ENCODE measurements at places on chromosomes 7 and 10.

DNA sequence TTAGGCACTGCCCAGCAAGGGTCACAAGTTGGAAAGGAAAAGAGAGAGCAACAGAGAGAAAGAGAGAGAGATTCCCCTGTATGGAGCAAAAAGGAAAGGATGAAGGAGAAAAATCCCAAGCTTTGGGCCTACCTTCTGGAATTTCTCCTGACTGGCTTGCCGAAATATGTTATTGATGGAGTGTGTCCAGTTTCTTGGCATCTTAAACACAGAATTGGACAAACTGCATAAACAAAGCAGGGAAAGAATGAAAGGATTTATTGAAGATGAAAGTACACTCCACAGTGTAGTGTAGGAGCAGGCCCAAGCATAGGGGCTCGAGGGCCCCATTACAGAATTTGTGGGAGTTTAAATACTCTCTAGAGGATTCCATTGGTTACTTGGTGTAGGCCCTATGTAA lies 627.8 kb upstream of the CNTNAP2 start:
- DNase-seq = no peak

GRCh38 chr10:13803566-13804554 lies 217.1 kb downstream of the PRPF18 start:
- no peak for DNase-seq

DNA sequence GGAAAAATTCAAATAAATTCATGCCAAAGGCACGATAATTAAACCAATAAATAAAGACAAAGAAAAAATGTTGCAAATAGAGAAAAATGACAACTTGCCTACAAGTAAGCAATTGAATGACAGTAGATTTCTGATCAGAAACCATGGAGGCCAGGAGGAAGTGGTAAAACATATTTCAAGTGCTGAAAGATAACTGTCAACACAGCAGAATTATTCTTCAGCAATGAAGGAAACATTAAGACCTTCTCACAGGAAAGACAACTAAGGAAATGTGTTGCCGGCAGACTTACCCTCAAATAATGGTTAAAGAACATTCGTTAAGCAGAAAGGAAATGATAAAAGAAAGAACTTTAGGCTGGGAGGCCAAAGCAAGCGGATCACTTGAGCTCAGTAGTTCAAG lies 30.4 kb downstream of the RUNDC3B start:
- DNase-seq = no peak

- no peak for DNase-seq
These were observed 22.0 kb upstream of the ANLN start for GRCh38 chr7:36367561-36368077.

DNA sequence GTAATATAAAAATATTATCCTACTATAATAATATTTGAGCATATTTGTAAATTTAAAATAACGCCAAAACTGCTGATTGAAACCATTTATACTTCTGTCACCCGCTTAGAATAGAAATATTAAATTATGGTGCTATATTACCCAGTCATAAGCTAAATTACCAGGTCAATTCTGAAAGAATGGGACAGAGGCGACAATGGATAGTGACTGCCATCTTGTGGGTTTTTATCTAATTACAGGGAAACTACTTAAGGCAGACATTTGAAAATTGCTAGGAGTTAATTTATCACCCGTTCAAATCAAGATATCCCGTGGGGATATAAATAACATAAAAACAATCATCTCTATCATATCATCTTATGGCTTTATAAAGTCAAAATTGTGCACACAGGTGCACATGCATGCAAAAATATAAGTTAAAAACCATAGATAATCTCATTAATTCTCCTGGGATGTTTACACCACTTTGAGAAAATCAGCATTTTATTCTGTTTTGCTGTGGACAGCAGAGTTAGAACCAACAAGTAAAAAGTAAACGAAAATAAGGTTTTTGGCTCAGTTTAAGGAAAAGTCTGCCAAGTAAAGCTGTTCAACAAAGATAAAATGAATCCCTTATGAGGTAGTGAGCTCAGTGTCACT lies 41.3 kb upstream of the HPSE2 start:
- no peak for DNase-seq

GRCh38 chr10:19302117-19302516 lies 253.5 kb downstream of the MALRD1 start:
- DNase-seq = peak; percentile 63
